Effector memory CD8-positive, alpha-beta T cell (primary cell): ENCODE measurements at places on chromosomes 7 and 10.

GRCh38 chr7:28958235-28958979, at the start of gene TRIL:
TSS of gene TRIL (minus strand) at chr7:28958330. CDS start at chr7:28958046, 284 bp downstream.
- H3K4me1 ChIP-seq: peaks cover 9% of the 10 kb centered on the region
- H3K4me3 ChIP-seq: peak within 1 kb of the TSS; percentile 67
- no peak for DNase-seq

DNA sequence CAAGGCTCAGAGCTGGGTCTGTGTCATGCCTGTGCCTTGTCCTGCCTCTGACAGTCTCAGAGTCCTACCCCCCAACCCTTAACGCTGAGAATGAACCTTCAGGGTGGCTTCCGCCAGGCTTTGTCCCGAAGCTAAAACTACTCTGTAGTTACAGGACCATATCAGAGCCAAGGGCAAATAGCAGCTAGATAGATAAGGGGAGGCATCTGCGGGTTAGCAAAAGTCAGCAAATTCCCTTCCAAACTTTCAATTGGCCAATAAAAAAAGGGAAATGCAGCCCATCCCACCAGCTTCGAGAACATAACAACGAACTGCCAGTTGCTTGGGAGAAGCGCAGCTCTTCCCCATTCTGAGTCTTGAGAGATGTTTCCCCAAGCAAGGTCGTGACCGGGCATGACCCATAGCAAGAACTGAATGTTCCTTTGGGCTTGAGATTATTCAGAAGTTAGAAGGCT, 17.7 kb downstream of the CCL24 start:
- DNase-seq: no peak
- H3K27me3 ChIP-seq: peaks cover 34% of the 10 kb centered on the region
- peaks cover 5% of the 10 kb centered on the region for H3K4me1 ChIP-seq
- no peaks in the 10 kb centered on the region for H3K36me3 ChIP-seq
- H3K4me3 ChIP-seq: no peak overlapping the region

DNA sequence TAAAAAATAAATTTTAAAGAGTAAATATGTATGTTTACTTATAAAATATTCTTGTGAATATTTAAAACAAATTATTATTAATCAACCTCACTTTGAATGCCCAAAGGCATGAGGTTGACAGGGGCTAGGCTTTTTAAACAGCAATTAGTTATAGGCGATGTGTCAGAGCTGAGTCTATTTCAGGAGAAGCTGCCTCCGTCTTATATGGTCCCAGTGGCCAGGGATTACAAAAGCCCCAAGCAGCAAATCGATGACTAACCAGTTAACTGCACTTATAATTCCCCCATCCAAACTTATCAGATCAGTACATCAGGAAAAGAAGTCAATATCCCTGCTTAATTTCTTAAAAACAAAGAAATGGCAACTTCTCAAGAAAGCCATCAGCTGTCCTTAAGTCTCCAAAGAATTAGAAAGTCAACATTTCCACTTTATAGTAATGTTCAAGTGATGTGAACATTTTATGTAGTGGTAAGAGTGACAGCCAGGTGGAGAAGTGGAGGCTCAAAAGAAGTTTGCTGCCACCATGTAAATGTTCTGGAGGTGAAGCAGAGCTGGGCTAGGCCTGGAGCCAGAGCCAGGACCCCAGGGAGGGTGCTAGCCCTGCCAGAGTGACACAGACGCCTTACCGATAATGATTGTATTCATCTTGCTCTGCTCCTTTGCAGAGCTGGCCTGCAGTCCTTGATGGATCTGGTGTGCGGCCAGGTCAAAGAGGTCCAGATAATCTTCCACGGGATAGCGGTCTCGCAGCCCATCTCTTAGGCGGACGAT, 51.5 kb downstream of the CHST15 start:
- H3K4me1 ChIP-seq: no peaks in the 10 kb centered on the region
- no peak for DNase-seq
- H3K27ac ChIP-seq: no peak overlapping the region
- H3K4me3 ChIP-seq: no peak overlapping the region
- peaks cover 3% of the 10 kb centered on the region for H3K36me3 ChIP-seq

- DNase-seq: peak; percentile 7
- H3K4me3 ChIP-seq: no peak overlapping the region
- H3K4me1 ChIP-seq: peaks cover 7% of the 10 kb centered on the region
- H3K27me3 ChIP-seq: no peaks in the 10 kb centered on the region
Measured at GRCh38 chr10:123043409-123043925, 34.7 kb downstream of the ACADSB start.

DNA sequence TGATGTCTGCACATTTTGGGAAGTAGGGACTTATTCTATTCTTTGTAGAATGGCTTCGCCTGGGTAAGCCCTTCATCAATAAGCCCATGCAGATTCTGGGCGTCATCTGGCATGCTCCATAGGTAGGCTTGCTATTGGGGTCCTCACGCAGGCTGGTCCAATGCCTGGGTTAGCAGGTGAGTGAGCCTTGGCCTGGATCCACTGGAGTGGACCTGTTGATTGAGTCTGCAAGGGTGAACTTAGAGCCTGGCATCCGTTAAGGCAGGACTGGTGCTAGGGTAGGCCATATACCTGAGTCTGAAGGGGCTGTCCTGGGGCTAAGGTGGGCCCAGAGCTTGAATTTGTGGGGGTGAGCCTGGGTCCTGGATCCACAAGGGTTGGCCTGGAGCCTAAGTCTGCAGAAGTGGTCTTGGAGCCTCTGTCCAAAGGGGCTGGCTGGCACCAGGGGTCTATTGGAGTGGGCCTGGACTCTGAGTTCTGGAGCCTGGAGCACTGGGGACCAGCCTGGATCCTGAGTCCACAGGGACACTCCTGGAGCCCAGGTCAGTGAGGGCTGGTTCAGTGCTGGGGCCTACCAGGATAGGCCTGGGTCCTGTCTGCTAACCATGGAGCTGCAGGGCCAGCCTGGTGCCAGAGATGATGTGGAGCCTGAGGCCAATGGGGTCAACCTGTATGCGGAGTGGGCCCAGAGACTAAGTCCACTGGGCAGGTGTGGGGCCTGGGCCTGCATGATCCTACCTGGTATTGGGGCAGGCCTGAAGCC, 297.7 kb downstream of the PTPRN2 start:
- no peaks in the 10 kb centered on the region for H3K4me1 ChIP-seq
- no peak for DNase-seq
- no peak overlapping the region for H3K27ac ChIP-seq
- H3K27me3 ChIP-seq: no peaks in the 10 kb centered on the region

DNA sequence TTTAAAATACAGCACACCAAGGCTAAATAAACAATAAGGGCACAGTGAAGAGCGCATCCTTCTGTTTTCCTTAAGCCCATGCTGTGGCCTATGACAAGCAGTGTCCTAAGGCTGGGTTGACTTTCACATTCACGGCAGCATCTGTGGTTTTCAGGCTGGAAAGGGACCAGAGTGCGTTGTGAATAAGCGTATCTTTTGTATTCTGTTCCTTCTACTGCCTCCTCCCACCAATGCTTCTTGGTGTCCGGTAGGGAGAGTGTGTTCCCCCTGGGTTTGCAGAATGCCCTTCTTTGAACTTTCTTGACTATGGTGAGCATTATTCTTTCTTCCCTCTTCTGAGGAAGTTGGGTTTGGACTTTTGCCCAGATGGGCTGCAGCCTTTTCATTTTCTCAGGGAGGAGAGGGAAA, 73.6 kb downstream of the ABCA13 start:
- H3K4me3 ChIP-seq: no peak overlapping the region
- no peak for DNase-seq
- H3K4me1 ChIP-seq: no peaks in the 10 kb centered on the region
- H3K27ac ChIP-seq: no peak overlapping the region
- peaks cover 8% of the 10 kb centered on the region for H3K27me3 ChIP-seq

GRCh38 chr7:135270577-135271254, 37.1 kb downstream of the STRA8 start:
- H3K27me3 ChIP-seq: peaks cover 26% of the 10 kb centered on the region
- H3K27ac ChIP-seq: no peak overlapping the region
- no peaks in the 10 kb centered on the region for H3K4me1 ChIP-seq
